NCI-H2081 (cell line): ENCODE measurements at places on chromosomes 1 and 21.

GRCh38 chr1:172588296-172589291 is 55.6 kb downstream of the SUCO start:
- DNase-seq = no peak

GRCh38 chr1:27527223-27527889 is 37.4 kb upstream of the WASF2 start:
- peak; percentile 94 for DNase-seq

GRCh38 chr1:62784509-62785365 is 805 bp downstream of the ATG4C start:
- DNase-seq = peak; percentile 16

- peak; percentile 21 for DNase-seq
Measured at GRCh38 chr1:223706077-223706973, 6.0 kb upstream of the CAPN2 start.

DNA sequence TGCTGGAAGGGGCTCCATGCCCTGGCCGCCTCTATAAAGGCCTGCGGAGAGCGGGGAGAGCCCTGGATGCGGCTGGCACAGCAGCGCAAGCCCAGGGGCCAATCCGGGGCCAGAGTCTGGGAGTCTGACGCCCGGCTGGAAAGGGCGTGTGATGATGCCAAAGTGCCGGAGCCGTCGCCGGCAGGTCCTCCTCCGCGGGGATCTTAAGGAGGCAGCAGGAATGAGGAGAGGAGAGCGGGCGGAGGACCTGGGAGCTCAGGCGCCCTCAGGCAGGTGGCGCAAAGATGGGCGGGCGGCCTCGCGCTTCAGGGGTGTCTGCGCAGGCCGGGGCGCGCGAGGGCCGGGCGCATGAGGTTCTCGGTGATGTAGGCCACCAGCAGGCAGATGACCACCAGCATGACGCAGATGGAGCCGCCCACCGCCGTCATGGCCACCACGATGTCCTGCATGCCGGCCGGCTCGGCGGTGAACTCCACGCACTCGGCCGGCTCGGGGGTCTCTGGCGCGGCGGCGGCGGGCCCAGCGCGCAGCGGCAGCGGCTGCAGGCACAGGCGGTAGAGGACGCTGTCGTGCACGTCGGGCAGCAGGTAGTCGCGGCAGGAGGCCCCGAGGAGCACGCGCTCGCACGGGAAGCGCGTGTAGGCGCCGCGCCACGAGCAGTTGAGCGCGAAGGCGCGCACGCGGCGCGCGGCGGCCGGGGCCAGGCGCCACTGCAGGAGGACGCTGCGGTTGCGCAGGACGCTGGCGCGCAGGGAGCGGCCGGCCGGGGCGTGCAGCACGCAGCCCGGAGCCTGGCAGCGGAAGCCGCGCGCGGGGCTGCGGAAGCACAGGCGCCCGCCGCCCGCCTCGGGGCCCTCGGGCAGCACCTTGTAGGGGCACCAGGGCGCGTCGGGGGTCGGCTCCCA is 653 bp downstream of the FNDC10 start:
- no peak for DNase-seq

GRCh38 chr1:213448776-213449175 is 397.7 kb downstream of the RPS6KC1 start:
- no peak for DNase-seq

DNA sequence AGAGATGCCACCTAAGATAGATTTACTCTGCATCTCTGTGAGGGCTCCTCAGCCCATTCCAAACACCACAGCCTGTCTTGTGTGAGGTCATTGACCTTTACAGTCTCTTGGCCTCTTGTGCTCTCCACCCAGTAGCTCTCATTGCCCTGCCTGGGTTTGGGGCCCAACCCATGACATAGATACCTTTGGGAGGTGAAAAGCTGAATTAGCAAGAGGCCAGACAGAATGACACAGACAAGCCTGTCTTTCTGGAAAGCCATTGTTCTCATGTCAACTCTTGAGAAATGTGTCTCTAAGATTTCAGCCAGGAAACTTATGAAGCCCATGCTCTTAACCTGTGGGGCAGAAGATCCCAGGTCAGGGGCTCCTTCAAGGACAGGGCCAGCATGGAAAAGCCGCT is 18.4 kb upstream of the F3 start:
- no peak for DNase-seq

DNA sequence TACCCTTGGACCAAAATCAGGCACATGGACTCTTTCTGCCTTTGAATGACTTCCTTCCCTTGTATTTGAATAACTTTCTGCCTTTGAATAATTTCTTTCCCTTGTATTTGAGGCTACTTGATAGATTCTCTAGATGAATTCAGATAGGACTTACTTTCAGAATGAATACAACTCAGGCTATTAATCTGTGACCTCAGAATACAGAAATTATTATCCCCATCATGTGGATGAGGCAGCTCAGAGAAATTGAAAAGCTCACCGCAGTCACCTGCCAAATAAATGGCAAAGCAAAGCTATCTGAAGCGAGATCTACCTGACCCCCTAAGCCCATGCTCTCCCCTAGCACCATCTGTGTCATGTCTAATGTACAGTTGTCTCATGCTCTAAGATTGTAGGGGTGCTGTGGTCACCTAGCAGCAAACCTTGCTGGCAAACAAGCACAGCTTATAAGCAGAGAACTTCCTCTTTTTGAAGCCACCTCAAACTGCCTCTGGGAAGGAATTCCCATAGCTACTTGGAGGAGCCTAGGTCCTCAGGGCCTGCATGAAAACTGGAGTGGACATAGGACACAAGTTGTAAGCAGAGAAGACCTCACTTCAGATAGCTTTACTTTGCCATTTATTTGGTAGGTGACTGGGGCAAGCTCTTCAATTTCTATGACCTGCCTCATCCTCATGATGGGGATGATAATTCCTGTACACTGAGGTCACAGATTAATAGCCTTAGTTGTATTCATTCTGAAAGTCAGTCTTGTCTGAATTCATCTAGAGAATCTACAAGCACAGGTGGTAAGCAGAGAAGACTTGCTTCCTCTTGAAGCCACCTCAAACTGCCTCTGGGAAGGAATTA is 66.1 kb downstream of the FASLG start:
- DNase-seq = no peak
